ENCODE measurements at places on chromosomes 3 and 15.

- DNase-seq: no peak
These were observed 5.5 kb downstream of the SHOX2 start for GRCh38 chr3:158100681-158101080.

GRCh38 chr3:69879051-69879450 lies 120.5 kb upstream of the SAMMSON start:
- no peak for DNase-seq

GRCh38 chr3:50174947-50175524 lies 16.4 kb upstream of the GNAT1 start:
- DNase-seq: no peak

GRCh38 chr3:31223278-31223677 lies 309.4 kb upstream of the STT3B start:
- no peak for DNase-seq

- DNase-seq: peak; percentile 38
These were observed 113.2 kb downstream of the PPP2R3A start for GRCh38 chr3:136078421-136079364.

DNA sequence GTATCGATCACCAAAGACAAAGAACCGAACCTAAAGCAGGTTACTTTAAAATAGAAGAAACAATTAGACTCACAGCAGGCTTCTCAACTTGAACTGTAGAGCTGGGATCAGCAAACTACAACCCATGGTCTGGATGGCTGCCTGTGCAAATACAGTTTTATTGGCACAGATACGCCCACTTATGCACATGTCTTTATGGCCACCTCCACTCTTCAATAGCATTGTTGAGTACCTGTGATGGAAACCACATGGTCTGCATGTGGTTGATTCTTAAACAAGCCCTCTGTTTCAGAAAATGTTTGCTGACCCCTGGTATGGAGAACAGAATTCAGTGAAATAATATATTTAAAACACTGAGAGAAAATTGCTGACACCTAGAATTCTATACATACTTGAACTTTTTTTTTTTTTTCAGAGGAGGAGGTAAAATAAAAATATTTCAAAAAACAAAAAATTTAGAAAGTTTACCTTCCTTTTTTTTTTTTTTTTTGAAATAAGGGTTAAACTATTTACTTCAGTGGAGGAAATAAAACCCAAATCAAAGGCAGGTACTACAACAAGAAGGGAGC lies 263.8 kb upstream of the ATP10A start:
- DNase-seq: no peak

GRCh38 chr15:57548835-57549234 lies 42.9 kb upstream of the MYZAP start:
- no peak for DNase-seq

- no peak for DNase-seq
These were observed 472.2 kb downstream of the NLGN1 start for GRCh38 chr3:173869766-173870165.

GRCh38 chr3:111904376-111905241 lies 45.5 kb downstream of the PHLDB2 start:
- no peak for DNase-seq

GRCh38 chr3:110423276-110423675 lies 648.3 kb upstream of the NECTIN3 start:
- no peak for DNase-seq

- no peak for DNase-seq
These were observed 187.1 kb downstream of the ALCAM start for GRCh38 chr3:105553851-105554250.

GRCh38 chr3:108131475-108132134 lies 40.8 kb upstream of the CD47 start:
- DNase-seq: peak; percentile 62

DNA sequence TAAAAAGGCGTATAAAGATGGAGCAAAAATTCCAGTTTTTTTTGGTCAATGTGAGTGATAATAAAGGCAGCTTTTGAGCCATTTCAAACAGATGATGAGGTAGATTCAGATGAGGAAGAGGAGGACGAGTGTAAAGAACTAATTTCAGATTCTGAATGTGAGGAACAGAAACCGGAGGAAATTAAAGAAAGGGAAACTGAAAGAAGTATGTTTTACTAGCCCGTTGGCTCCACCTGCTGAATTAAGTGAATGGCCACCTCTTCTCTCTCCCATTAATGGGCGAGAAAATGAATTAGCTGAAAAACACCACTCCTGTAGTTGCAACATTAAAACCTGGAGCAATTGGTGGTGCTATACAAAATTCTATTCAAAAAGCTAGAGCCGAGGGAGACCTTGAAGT lies 55.4 kb downstream of the CYP19A1 start:
- DNase-seq: no peak

GRCh38 chr3:187748050-187748481 lies 2.8 kb upstream of the BCL6 start:
- DNase-seq: peak; percentile 90

GRCh38 chr3:153973722-153974265 lies 147.4 kb upstream of the ARHGEF26 start:
- DNase-seq: no peak

- no peak for DNase-seq
These were observed 13.0 kb upstream of the HDC start for GRCh38 chr15:50278496-50278895.

DNA sequence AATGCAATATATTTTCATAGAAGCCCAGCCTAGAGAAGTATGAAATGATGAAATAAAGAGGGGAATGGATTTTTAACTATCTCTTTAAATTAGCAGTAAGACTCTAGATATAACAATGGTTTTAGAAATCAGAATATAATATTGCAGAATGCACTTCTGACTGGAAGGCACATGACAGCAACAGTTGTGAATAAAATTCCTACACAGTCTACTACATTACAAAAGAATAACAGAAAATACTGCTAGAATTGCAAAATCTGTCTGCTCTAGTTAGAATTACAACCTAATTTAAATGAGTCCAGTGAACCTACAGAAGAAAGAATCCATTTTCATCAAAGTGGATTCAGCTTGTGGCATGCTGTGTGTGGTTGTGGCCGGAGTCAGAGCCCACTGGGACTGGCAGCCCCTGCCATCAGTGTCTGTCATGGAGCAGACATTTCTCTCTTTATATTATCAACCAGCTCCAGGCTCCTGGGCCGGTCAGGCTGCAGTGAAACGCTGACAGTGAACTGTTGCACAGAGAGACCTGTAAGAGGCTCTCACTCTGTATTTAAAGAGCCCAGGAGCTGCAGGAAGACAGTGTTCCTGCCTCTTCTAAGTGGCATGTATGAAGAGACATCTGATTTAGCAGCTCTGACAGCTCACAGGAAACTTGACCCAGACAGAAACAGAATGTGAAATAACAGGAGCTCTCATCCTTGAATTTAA lies 1523.8 kb upstream of the CADM2 start:
- no peak for DNase-seq

DNA sequence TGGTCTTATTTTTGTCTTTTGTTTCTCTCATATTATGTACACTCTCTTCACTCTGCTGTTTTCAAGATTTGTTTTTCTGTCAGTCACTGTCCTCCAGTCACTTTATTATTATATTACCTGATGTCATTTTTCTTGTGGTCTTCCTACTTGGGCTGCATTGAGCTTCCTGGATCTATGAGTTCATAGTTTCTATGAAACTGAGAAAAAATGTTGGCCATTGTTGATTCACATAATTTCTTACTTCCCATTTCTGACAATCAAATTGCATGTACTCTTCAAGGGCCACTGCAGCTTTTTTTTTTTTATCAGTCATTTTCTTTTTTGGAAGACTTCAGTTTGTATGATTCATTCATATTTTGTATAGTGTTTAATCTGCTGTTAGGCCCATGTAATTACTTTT lies 1180.6 kb upstream of the GBE1 start:
- DNase-seq: no peak

- DNase-seq: no peak
These were observed 42.8 kb upstream of the SEC22A start for GRCh38 chr3:123158899-123159390.
